ENCODE measurements at places on chromosomes 3 and 15.

- peak; percentile 78 for DNase-seq
Measured at GRCh38 chr15:89999676-90000185, 1.4 kb upstream of the ZNF710 start.

GRCh38 chr15:51737522-51738305 lies at the start of gene LYSMD2:
Gene LYSMD2, minus strand, starts transcription at chr15:51737655. Its CDS starts 33 bp downstream, at chr15:51737622.
- DNase-seq = peak; percentile 72

DNA sequence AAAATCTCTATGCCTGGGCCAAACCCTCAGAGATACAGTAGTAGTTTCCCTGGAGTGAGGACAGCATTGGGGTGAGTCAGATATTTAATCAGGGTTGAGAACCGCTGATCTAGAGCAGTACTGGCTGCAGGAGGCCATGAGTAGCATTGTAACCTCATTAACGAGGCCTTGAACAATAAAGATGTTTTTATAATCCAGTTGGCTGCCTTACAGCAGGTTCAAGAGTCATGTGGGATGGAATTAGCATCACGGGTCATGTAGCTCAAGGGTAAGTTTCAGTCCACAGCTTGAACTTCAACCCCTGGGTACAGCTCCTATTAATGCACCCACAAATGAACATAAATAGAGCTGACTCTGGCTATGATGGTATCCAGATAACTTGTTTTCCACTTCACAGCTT lies 5.1 kb downstream of the HPS3 start:
- DNase-seq = peak; percentile 47

DNA sequence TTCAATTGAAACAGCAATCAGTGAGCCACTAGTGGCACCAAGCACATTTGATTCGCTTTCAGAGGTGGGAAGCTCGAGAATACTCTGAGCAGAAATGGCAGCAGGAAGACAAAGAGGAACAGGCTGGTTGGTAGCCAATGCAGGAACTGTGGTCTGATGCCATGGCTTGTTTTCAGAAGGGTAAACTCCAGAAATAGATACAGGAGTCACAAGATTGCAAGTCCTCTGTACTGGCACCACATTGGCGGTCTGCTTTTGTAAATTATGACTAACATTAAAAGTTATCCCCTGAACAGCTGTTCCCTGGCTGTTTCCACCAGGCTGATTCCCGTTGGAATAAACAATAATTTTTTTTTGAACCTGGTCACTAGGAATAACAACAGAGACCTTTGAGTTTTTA lies 35.5 kb downstream of the USF3 start:
- no peak for DNase-seq

- DNase-seq = no peak
Measured at GRCh38 chr3:161821591-161821990, 325.0 kb downstream of the OTOL1 start.

GRCh38 chr15:75841626-75842025 lies 1.6 kb upstream of the UBE2Q2 start:
- no peak for DNase-seq

DNA sequence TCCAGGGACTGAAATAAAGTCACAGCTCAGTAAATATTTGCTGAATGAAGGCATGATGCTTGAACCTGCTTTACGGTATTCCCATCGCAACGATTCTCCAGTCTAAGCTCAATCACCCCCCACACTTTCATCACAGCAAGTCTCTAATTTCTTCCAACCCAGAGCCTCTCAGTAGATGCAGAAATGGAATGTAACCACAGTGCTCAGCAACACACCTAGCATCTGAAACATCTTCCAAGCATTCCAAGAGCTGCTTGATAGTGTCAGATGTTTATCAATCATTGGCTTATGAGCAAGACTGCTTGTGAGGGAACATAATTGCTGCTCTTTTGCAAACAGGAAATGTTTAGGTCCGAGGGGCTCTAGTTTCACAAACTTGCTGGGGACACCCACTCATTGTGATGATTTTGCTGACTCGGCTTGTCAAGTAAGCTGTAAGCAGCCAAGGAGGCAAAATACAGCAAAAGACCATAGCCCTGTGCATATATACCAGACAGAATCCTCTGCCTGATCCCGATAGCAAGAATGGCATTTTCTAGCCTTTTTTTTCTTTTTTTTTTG lies 751.2 kb downstream of the NR2F2 start:
- no peak for DNase-seq

DNA sequence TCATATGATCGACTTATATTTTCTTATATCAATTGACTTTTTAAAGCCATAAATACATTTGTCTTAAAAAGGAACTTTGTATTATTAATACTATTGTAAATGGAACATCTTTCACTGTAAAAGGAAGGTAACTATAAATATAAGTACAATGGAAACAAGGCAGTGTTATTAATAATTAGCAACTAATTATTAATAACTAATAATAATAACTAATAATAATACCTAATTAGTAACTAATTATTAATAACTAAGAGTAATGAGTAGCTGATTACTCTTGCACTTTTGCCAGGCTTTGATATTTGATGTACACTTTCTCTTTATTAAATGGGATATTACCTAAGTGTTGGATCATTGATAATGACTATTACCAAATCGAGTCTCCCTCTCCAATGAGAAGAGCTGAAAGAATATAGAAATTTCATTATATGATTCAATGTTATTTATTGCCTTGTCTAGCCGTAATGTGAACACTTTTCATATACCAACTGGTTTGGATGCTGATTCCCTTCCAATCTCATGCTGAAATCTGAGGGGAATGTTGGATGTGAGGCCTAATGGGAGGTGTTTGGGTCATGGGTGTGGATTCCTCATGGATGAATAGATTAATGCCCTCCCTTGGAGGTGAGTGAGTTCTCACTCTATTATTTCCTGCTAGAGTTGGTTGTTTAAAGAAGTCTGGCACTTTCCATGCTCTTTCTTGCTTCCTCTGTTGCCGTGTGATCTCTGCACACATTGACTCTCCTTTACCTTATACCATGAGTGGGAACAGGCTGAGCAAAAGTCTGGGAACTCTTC lies 202.1 kb upstream of the ZBTB20 start:
- no peak for DNase-seq

- DNase-seq = no peak
Measured at GRCh38 chr3:42730294-42730693, 27.7 kb upstream of the HHATL start.

GRCh38 chr3:48990636-48991469 lies 812 bp downstream of the P4HTM start:
- peak; percentile 35 for DNase-seq

DNA sequence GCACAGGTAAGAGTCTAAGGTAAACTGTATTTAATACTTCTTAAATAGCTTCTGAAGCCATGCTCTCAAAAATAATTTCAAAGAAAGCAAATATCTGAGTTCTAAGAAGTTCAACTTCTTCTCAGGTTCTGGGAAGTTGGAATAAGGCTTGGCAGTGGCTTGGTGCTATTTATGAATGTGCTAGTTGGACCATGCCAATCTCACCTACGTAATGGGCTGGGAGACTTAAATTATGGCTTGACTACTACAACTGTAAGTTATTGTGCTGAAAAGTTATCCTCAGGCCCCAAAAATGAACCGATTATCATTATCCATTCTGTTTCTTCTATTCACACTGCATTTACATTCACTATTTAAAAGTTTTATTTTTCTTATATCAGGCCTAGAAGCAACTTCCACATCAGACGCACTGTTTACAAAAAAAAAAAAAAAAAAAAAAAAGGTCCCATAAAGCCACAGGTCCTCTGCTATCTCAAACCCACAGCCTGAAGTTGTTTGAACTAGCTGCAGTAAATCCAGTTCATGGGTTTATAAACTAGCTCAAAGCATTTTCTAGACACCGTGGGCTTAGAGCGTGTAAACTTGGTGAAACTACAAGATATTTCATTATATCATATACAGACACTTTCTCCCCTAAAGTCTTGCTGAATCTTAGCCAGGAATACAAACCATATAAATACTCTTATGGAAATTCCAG lies 3.4 kb downstream of the LRIG1 start:
- DNase-seq = no peak

DNA sequence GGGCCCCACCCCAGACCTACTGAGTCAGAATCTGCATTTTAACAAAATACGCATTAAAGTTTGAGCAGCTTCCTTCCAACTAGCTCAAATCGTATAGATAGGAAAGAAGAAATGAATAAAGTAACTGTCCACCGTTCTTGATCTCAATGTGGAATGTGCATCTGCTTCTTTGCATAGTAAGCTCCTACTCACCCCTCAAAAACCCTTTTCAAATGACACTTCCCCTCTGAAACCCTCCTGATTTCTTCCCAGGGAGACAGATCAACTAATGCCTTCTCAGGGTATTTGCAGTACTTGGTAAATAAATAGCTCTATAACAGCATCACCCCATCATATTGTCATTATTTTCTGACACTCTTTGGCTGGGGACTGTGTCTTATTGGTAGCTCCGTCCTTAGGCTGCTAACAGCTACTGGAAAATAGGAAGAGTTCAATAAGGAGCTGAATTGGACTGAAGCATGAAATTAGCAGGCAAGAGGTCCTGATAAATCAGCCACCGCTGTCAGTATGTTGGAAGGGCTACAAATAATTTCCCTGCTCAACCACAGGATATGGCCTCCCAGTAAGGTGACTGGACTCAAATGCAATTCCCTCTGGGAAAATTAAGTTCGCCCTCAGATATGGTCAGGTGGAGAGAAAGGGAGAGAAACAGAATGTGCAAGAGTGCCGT lies 10.2 kb downstream of the OXTR start:
- DNase-seq = no peak

DNA sequence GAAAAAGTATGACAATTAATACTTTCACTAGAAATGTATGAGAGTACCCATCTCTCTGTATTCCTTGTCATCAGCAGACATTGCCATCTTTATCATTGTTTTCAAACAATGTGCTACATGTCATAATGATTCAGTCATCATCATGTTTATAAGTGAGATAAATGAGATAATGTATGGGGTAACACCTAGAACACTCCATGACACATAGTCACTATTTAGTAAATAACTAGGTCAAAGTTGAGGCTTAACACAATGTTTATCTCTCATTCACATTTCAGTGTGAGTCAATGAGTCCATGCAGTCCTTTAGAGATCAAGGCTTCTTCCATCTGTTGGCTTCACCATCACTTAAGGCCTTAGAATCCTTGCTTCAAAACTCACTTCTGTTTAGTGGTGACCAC lies 70.0 kb downstream of the NLGN1 start:
- peak; percentile 43 for DNase-seq

GRCh38 chr3:70890020-70890394 lies 577.6 kb upstream of the MDFIC2 start:
- no peak for DNase-seq

DNA sequence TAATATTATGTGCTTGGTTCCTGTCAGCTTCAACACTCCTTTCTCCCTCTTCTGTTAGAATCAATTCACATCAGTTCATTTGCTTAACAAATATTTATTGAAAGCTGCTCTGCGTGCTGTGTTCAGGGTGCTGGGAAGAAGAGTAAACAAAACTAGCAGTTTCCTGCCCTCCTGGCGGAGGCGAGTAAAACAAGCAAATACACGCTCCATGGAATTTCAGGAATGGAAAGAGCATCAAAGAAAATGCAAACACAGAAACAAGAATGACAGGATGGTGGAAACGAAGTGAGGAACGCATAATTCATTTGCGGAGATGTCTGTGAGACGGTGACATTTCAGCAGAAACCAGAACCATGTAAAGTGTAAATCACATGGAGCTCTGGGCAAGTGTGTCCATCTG lies 49.4 kb upstream of the SPTSSB start:
- no peak for DNase-seq

DNA sequence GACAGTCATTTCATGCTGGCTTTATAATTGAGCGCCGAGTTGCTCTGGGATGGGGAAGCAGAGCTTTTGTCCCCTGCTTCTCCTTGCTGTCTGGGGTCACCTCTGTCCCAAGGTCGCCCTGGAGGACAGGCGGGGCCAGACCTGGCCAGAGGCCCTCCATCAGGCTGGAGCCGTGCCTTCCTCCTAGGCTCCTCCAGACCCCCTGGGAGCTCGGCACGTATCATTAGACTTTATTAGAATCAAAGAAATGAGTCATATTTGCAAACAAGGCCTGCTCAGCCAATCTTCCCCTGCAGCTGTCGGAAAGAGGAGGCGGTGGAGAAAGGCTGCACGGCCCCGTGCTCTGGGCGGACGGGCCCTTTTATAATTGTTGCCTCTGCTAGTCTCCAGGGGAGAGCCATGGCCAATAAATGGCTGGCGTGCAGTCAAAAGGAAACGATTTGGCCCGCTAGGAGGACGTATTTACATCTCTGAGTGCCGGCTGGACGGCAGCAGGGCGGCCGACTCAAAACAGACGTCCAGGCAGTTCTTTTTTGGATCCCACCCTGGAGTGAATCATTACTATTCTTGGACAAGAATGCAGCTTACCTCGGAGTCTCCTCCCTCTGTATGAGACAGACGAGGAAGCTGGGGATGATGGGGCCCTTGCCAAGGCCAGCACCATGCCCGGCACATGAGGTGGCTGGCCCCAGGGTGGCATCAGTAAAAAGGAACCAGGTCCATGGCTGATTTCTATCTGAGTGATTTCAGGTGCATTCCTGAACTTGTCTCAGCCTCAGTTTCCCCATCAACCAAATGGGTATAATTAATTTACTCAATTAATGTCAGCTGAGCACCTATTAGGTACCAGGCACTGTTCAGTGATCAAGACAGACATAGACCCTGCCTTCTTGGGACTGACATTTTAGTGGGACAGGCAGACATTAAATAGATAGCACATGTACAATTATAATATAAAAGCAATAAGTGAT lies 50.6 kb downstream of the SLC6A6 start:
- peak; percentile 91 for DNase-seq

DNA sequence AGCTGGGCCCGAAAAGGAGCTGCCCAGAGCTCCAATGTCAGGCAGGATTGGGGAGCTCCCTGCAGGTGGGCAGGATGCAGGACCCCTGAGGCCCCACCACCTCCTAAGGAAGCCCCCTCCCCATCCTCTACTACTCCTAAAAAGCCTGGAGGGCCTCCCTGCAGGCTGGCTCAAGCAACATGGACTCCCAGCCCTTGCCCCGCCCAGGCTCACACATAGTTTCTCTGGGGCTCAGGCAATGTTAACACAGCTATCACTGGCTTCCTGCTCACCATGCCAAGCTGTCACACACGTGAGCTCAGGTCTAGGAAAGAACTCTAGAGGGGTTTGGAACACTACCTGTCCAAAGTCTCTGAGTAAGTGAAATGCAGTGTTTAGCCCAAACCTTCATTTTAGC lies 65.4 kb upstream of the ZNF148 start:
- no peak for DNase-seq

- DNase-seq = peak; percentile 76
Measured at GRCh38 chr3:64399205-64399800, 174.0 kb upstream of the PRICKLE2 start.

GRCh38 chr3:46372492-46373359 lies 2.0 kb downstream of the CCR5 start:
- DNase-seq = peak; percentile 54

DNA sequence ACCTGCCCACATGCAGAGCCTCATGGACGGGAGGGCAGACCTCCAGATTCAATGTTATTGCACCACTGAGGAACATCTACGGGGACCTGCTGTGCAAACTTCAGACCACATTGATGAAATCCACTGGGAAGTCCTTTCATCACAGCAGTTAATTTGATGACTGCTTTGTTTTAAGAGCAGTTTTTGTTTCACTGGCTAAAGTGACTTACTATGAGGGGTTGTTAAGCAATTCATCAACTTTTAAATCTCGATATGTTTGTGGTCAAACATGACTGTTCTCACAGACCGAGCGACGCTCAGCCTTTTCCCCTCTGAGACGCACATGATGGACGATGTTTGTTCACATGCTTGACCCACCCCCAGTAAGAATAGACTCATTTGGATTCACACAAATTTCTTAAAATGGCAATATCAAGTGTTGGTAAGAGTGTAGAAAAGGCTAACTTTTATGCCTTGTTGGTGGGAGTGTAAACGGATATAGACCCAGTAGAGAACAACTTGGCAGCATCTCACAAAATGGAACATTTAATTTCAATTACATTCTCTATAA lies 35.9 kb upstream of the IREB2 start:
- no peak for DNase-seq

- no peak for DNase-seq
Measured at GRCh38 chr3:18687286-18687685, 262.1 kb upstream of the SATB1 start.

All from ELR (cell line).